ENCODE measurements at places on chromosomes 12 and 14.
A peak's percentile ranks its signal among the peaks of the same experiment; 100 is the strongest.

DNA sequence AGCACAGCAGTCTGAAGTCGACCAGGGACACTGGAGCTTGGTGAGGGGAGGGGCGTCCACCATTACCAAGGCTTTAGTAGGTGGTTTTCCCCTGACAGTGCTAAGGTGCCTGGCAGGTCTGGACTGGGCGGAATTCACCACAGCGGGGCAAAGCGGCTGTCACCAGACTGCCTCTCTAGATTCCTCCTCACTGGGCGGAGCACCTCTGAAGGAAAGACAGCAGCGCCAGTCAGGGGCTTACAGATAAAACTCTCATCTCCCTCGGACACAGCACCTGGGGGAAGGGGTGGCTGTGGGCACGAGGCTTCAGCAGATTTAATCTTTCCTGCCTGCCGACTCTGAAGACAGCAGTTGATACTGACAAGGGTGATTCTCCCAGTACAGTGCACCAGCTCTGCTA, 39.1 kb downstream of the DDHD1 start:
- DNase-seq = no peak

DNA sequence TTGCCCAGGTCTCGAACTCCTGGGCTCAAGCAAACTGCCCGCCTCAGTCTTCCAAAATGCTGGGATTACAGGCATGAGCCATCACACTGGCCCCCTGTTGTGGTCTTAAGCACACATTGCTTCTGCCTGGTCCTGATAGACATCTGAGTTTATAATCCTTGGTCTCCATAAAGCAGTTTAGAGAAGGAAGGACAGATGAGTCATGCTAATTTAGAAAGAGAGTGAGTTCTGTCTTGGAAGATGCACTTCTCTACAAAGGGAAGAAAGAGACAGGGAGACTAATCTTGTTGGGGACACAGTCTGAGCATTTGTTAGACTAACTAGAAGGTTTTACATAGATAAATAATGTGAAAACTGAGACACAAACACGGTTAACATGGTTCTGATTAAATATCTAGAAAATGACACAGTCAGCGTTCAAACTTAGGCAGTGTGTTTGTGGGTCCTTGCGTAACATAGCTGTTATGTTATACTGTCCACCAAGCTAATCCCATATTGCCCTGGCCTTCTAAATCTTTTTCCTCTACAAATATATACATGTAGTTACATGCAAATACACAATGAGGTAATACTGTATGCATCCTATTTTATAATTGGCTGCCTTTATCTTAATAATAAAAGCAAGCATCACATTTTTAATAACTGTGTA, 31.0 kb downstream of the SAMD4A start:
- DNase-seq = no peak

DNA sequence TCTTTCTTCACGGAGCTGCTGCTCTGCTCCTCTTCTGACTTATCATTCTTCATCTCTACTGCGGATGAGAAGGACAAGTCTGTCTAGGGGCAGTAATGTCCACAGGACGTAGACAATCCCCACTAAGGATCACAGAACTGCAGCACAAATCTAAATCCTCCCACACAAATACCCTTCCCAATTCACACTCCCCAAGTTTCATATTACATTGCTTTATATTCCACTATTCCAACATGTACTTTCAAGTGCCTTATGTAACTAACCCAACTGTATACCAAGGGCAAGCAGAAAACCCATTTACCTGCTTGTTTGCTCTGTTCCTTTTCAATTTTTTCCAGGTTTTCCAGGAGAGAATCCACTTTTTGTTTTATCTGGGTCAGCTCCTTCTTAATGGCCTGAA, 55.6 kb upstream of the OR5AU1 start:
- DNase-seq = no peak

GRCh38 chr12:119102714-119103113, 76.0 kb upstream of the HSPB8 start:
- no peak for DNase-seq

- peak; percentile 67 for DNase-seq
Observed at GRCh38 chr14:35365130-35366055, 39.2 kb downstream of the NFKBIA start.

DNA sequence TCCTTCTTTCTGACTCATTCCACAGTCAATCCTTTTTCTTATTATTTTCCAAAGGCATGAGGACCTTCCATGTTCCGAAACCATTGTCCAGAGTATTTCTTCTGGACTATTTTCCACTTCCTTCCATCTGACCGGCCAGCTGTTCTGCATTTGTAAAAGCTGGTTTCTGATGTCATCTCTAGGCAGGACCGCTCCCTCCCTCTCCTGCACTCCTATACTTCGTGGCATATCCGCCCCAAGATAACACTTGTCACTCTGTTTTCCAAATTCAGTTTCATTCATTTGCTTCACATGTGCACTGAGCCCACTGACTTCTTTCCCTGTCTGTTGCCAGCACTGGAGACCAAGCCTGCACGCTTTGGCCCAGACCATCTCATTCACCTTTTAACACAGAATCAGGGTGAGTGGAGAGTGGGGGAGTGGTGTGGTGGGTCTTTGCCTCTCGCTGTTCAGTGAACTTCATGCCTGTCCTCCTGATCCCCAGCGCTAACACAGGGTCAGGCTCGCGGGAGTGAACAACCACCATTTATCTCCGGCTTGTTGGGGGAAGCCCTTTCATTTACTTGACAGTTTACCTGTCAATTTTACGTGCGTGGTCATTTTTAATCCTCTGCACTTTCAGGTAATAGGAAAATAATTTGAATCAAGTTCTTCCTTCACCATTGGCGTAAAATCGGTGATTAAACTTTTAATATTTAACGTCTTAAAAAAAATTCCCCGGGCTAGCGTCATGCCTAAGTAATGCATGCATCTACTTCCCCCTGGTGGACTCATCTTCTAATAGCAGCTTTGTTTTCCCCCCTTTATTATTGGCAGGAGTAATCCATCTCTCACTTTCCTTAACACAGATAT, 52.5 kb downstream of the C12orf75 start:
- DNase-seq = no peak

DNA sequence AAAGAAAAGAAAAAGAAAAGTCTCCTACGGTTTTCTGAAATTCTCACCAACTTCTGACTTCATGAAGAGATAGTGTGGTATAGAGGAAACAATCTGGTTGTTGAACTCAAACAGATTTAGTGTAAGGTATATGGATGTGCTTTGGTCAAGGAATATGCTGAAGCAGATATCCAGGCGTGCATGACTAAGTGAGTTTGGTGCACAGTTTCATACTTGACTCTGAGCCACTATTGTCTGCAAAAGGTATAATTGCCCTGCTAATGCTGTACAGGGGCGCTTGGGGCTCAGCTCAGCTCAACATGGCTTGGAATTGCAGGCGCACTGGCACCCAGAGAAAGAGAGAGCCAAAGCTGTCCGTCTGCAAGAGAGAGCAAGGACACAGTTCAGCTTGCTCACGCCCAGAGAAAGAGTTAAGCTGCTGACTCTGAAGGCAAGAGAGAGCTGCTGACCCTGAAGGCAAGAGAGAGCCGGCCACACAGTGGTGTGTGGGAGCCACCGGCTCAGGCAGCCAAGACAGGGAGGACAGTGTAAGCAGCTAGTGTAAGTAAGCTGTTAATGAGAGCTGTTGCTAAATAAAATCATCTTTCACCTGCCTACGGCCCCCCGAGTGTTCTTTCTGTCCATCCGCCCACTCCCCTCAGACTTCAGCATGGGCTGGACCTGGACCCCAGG, 66.4 kb upstream of the SLC38A4 start:
- no peak for DNase-seq

- no peak for DNase-seq
Observed at GRCh38 chr12:2753536-2753935, 41.2 kb upstream of the FKBP4 start.

DNA sequence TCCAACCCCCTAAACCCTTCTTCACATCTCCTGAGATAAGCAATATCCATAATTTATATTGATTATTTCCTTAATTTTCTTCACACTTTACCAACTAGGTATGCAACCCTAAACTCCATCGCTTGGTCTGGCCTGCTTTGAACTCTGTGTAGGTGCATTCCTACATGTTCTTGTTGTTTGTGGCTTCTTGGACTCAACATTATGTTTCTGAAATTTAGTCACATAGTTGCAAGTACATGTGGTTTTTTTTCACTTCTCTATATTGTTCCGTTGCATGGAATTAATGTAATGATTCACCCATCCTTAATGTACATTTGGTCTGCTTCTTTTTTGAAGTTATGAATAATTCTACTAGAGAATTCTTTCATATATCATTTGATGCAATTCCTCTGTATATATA, 1.6 kb upstream of the TAS2R30 start:
- no peak for DNase-seq

DNA sequence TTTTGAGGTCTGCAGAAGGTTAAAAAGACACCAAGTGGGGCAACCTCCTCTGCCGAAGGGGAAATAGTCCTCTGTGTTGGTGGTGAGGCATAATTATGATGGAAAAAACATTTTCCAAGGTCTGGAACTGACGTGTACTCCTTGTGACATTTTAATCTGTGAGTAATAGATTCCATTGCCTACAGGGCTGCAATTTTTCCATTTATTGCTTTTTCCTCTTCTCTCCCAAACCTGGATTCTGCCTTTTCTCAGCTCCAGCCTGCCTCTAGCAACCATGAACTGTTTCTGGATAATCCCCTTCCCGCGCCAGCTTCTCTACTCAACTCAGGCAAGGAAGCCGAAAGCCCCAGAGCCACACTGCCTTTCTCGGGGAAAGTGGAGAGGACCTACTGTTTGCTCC, 230.1 kb upstream of the PLXNC1 start:
- no peak for DNase-seq

GRCh38 chr14:85165094-85165493, 364.9 kb upstream of the FLRT2 start:
- no peak for DNase-seq

- DNase-seq = no peak
Observed at GRCh38 chr12:68499616-68500015, 111.1 kb upstream of the RAP1B start.

DNA sequence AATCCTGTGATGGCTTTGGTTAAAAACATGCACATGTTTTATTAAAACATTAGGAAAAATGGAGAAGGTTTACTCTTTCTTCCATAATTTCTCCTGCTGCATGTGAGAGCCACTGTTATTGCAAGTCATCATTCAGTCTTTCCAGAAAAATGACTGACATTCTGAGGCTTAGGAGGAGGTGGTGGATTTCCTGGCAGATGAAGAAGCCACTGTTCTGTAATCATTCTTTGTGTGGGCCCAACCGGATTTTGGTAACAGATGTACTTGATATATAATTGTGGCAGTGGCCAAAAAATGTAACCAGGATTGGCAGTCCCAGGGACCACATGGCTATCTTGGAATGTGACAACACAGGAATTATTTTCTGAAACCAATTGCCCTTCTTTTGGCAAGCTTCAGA, 120.2 kb downstream of the DAAM1 start:
- DNase-seq = no peak

DNA sequence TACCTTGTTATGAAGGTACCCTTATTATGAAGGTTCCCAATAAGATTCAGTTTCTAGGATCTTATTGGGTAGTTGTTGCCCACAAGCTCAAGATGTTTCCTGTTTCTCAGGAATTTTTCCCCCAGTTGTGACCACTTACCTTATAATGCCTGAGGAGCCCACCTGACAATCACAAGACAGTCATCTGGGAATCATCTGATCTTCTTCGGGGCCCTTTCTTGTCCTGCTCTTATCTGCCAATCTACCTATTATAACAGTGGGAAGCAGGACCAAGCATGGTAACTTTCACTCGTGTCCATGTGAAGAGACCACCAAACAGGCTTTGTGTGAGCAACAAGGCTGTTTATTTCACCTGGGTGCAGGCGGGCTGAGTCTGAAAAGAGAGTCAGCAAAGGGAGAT, 825.5 kb downstream of the BCL11B start:
- no peak for DNase-seq

DNA sequence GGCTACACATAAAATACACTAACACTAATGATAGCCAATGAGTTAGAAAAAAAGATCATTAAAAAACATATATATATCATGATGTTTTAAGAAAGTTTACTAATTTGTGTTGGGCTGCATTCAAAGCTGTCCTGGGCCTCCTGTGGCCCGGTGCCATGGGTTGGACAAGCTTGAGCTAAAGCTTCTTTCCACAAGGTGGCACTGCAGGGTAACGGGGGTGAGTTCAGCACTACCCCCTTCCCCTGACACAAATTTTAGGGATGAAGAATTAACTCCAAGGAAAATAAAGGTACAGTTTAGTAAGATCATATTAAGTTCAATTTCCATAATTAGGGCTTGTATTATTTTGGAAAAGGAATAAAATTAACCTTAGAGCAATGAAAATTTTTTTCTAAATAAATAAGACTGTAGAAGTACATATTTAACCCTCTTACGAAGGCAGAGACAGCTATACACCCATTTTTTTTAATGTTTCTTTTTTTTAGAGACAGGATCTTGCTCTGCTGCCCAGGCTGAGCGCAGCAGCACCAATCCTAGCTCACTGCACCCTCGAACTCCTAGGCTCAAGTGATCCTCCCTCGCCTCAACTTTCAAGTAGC, 38.9 kb downstream of the PPP1R13B start:
- DNase-seq = peak; percentile 58

DNA sequence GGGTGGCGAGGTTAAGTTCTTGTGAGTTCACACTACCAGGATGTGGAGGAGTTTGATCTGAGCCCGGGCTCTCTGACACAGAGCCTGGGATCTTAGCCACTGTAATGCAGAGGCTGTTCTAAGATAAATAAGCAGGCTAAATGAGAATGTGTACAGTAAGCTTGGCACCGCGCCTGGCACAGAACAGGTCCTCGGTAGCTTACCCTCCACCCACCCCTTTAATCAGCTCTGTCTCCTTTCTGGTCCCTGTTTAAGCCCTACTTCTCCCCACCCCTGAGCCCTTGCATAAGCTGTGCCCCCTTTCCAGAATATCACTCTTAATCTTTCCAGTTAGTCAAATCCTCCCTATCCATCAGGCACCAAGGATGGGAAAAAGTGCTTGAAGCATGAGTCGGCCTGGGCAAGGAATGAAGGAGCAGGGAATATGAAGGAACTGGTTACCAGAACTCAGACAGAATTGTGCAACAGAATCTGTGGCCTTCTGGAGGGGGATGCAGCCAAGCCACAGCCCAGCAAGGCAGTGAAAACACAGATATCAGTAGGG, 32.8 kb upstream of the CMKLR1 start:
- DNase-seq = no peak

GRCh38 chr12:6688543-6688998, 604 bp downstream of the ZNF384 start:
- no peak for DNase-seq

DNA sequence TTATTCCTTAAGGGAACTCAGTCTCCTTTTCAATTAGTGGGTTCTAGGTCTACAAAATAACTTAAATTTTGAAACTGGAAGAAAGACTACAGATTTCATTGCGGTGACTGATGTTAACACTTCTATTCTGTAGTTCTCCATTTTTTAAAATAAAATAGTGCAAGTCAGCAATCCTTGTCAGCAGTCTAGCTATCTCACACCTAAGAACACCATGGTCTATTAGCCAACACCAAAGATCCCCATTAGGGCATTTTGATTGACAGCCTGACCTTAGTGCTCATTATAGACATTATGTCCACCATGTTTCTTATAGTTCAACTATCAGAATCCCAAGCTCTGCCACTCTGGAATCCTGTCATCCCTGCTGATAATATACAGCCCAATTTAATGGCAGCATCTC, 27.4 kb downstream of the GPR65 start:
- no peak for DNase-seq
